ENCODE measurements at places on chromosomes 2 and 18.

DNA sequence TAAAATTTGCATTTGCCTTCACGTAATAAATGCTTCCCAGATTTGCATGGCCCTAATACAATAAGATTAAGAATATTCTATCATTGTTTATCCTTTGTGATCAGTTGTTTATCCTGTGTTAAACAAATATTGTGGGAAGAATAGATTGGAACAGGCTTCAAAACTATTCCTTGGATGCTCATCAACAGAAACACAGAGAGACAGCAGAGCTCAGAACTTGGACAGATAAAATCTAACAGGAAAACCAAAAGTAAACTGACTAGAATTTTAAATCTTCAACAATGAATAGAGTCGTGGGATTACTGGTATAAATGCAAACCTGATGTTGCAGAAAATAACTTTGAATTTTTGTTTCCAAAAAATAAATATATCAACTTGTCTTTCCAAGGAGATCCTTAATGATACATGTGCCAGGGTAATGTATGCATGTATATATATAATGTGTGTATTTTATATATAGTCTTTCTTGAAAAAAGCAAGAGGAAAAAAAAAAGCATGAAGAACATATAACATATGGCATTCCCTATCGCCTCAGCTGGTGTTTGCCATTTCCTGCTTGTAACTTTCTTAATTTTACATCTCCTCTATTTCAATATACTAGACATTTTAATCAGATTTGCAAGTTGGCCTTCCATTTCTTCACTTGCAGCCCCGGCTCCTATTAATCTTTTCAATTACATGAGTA lies 59.9 kb upstream of the TANK start:
- no peak for DNase-seq

GRCh38 chr18:12373116-12373770 lies 3.8 kb downstream of the AFG3L2 start:
- no peak for DNase-seq

- DNase-seq = no peak
These were observed 1.1 kb downstream of the CCDC93 start for GRCh38 chr2:118012778-118013177.

DNA sequence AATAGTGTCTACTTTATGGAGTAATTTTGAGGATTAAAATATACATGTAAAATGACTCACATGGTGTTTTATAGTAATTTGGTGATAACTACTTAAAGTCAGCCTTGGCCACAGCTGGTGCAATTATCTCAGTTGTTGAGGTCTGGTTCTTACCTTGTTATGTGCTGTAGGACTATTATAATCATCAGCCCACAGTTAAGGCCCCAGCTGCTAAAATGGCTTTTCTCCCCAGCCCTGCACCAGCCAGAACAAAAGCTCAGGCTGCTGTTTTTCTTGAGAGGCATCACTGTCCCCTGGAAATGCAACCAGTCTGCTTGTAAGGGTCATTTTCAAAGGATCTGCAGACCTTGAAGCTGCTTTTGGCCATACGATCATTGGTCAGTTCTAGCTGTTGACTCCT lies 283.3 kb upstream of the THUMPD2 start:
- DNase-seq = no peak

DNA sequence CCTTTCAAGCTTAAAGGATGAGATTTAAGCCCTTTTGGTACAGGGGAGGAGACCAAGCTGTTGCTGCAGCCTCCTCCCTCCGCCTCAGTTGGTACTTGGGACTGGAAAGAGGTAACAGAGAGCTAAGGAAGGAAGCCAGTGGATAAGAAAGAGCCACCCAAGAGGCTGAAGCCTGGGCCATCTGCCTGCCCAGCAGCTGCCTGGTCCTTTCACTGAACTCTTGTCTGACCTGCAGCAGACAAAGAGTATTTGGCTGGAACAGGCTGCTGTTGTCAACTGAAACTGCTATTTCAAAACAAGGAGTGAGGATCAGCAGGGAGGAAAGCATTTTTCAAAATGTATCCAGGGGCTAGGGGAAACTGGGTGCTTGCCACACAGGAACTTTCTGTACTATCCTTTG lies 30.3 kb downstream of the TNS1 start:
- no peak for DNase-seq

Data from stimulated activated CD8-positive, alpha-beta memory T cell treated with anti-CD3 and anti-CD28 coated beads, Interleukin-15, amount 100 ng/mL, for 4 hours (primary cell).